ENCODE measurements at places on chromosomes 3 and 15.

- no peak for DNase-seq
Observed at GRCh38 chr3:147385059-147386012, 21.0 kb downstream of the ZIC4 start.

DNA sequence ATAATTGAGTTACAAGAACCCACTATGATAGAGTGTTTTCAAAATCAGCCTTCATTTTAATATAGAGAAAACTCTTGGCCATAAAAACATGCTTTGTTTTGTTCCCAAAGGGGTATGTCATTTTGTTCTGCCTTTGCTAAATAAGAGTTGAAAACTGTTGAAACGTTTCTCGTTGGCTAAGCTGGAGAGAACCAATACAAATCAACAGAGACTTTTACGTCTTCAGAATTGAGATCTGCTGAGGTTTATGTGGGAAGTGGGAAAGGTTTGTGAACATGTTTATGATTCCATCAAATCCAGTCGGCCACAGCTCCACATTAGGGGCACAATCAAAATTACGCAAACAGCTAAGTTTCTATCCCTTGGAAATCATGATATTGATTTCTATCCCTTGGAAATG lies 102.0 kb downstream of the IGF2BP2 start:
- no peak for DNase-seq

GRCh38 chr15:60009124-60009960 lies 5.2 kb downstream of the FOXB1 start:
- no peak for DNase-seq

GRCh38 chr15:48794697-48795134 lies 16.2 kb downstream of the CEP152 start:
- no peak for DNase-seq

GRCh38 chr3:102514241-102514640 lies 79.4 kb downstream of the ZPLD1 start:
- no peak for DNase-seq

- DNase-seq, result no peak
Observed at GRCh38 chr15:87736891-87737389, 519.6 kb downstream of the NTRK3 start.

- peak; percentile 81 for DNase-seq
Observed at GRCh38 chr15:70101459-70102113, 3.9 kb upstream of the TLE3 start.

Measured in NCI-H187 treated with DMSO at 0.1 percent for 48 hours (cell line).